ENCODE measurements at places on chromosomes 3 and 15.

GRCh38 chr15:87354661-87355410 lies 901.7 kb downstream of the NTRK3 start:
- no peak for DNase-seq

DNA sequence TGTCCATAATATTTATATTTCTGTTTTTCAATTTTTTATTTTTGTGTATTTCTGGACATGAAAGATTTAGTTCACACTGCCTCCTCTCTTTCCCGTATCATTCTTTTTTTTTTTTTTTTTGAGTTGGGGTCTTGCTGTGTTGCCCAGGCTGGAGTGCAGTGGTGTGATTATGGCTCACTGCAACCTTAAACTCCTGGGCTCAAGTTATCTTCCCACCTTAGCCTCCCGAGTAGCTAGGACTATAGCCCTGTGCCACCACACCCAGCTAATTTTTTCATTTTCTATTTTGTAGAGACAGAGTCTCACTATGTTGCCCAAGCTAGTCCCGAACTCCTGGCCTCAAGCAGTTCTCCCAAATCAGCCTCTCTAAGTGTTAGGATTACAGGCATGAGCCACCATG lies 53.6 kb downstream of the PRKCI start:
- DNase-seq = no peak

GRCh38 chr3:29335438-29335837 lies 54.6 kb downstream of the RBMS3 start:
- DNase-seq = peak; percentile 63

DNA sequence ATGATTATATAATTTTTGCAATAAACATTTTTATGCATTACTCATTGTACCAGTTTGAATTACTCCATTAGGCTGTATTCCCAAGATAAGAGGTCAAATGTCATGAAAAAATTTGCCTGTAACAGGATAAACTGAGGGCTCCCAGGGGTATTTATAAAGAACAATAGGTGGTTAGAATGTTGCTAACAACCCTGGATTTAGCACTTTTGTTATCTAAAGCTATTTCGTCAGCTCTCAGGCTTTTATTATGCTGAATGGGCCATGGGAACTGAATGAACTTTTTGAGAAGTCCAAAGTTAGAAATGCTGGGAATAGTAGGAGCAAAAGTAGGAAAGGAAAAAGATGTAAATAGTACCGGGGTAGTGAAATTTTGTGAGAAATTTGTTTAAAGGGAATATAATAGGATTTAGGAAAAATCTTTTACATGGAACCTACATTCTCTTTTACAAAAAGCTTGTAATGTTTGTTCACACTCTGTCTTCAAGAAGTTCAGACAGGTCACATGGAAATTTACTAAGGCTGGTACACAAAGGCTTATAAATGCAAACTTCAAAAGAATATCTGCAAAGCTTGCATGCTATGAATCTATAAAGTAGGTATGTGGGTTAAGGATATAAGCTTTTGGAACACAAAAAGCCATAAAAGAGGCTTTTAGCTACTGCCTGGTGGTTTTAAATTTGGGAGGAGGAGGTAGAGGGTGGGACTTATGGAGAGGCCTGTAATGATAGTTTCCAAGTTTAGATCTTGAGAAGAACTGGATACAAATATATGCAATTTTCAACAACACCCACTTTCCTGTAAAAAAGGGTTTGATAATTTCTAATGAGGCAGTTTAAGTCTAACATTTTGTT lies 445.8 kb upstream of the NAALADL2 start:
- DNase-seq = no peak

- DNase-seq = peak; percentile 18
Measured at GRCh38 chr3:56926243-56926946, 124.6 kb upstream of the ARHGEF3 start.

- no peak for DNase-seq
Measured at GRCh38 chr3:77460326-77460725, 420.4 kb downstream of the ROBO2 start.

DNA sequence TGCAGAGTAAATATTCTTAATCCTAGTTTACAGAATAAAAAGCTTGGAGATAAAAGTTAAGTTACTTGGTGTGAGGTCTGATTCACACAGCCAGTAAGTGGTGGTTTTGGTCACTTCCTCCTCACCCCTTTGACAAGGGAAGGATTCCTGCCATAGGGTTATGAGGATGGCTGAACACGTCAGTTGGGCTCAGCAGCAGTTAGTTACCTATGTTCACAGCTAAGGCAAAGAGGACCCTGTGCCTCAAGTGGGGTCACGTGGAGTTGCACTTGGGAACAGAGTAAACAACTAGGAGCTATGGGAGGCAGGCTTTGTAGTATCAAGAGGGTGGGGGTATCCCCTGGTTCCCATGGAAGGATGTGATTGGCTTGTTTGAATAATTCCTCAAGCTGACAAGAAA lies 232.2 kb downstream of the UBE2E2 start:
- DNase-seq = peak; percentile 20
